Sigmoid colon (tissue), 7 donors: ENCODE measurements at places on chromosomes 6 and 20. TPM values are rescaled to one million over a fixed set of nuclear protein-coding genes. Genes with fewer than 3 reads are reported as not detected.

DNA sequence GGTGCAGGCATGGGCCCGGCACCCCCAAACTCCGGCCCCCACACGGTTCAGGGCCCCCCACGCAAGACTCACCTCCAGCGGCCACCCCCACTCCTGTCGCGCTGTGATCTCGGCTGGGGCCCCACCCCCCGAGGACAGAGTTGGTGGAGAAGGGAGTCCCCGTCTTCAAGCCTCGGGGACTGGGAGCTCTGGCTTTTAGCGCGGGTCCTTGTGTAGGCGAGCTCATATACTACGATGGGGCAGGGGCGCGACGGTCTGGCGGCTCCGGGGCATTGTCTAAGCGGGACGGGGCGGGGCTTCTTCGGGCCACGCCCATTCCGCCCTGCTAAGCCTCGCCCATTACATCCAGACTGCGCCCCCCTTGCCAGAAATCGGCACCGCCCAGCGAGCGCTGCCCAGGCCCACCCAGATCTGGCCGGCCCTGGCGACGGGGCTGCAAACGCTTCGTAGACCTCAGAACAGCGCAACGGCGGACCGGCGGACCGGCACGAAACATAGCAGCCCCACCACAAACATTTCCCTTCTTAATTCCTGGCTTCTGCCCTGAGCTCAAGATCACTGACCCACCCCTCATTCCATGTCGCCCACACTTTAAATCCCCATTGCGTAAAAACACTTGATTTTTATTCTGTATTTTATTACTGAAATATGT, 1.0 kb upstream of the DDAH2 start:
- DNase-seq, result peak; percentile 97

GRCh38 chr6:87723170-87724078, 21.4 kb upstream of the AKIRIN2 start:
- no peak for DNase-seq

- no peak for DNase-seq
These were observed 68.9 kb upstream of the AFDN start for GRCh38 chr6:167757821-167758220.

- no peak for DNase-seq
These were observed 13.1 kb upstream of the RAET1L start for GRCh38 chr6:150038202-150039062.

GRCh38 chr20:40848096-40848495, 159.1 kb upstream of the MAFB start:
- no peak for DNase-seq

GRCh38 chr6:3345836-3346235, 87.1 kb downstream of the PSMG4 start:
- DNase-seq, result no peak

DNA sequence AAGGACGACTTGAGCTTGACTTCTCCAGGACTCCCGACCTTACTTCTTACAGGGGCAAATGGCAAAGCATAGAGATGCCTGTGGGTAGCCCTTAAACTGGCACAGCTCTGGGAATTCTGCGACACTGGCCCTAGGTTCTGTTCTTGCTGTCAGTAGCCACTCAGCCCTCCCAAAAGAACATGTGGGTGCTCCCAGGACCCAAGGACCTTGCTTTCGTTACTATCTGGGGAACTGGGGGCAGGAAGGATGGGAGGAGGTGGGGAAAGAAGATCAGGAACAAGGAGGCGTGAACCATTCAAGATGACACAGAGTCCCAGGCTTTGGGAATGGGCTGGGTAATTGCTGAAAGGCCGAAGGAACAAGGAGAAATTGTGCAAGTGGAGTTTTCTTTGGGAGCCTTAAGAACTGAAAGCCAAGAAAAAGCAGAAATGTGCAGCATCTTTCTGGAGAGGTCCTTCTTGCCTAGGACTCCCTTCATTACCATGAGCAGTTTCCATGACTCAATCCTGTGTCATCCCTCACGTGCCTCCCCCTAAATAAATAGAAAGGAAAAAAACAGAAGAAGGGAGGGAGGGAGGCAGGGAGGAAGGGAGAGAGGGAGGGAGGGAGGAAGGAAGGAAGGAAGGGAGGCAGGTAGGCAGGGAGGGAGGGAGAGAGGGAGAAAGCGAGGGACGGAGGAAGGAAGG, 284.6 kb upstream of the FOXQ1 start:
- DNase-seq, result no peak

Gene GGTLC1
- total RNA-seq, result not detected

GRCh38 chr20:54938707-54939106, 463.3 kb downstream of the DOK5 start:
- DNase-seq, result no peak

- no peak for DNase-seq
These were observed 34.6 kb upstream of the SPACA1 start for GRCh38 chr6:88013015-88013414.

Gene IRF4
- total RNA-seq, result 0.36 TPM

DNA sequence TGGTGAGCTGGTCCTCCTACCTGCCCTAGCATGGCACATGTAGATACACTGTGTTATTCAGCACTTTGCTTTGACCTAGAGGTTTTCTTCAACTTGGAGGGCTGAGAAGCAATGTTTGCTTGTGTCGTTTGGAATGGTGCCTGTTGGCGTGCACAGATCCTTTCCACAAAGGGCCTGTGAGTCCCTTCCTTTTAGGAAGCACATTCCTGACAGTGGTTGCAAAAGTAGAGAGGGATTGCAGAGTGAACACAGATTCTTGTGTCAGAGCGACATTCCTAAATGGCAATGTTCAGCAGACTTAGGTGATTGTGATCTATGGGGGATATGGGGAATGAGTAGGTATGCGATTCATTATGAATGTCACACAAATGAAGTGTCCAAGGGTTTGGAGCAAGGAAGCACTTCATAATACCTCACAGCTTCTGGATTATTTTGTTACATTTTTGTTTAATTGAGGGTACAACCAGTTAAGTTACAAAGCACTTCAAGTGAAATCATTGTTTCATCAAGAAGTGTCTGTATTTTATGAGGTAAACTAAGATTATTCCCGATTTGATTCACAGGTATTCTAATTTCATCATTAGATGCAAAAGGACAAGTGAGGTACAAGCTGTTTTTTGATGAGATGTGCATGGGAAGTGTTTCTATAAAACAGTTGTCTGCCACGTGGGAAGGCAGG, 713 bp upstream of the RNF144B start:
- DNase-seq, result no peak

Gene B3GAT2
- total RNA-seq, result not detected

DNA sequence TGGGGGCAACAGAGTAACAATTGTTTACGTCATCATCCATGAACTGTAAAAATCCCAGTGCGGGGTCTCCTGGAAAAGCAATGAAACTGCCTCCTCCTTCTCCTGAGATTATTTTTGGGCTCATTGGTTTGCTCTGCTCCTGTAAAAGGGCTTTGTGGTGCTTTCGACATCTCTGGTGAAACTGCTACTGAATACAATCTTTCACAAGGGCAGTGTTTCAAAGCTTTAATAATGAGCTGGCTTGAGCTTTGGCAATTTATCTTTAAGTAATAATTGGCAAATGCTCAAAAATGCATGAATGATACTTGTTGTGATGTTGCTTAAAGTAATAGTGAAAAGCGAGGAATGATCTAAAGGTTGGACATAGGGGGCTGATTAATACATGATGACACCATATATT, 43.5 kb upstream of the ENPP1 start:
- no peak for DNase-seq
